ENCODE measurements at places on chromosomes 6 and 20.

DNA sequence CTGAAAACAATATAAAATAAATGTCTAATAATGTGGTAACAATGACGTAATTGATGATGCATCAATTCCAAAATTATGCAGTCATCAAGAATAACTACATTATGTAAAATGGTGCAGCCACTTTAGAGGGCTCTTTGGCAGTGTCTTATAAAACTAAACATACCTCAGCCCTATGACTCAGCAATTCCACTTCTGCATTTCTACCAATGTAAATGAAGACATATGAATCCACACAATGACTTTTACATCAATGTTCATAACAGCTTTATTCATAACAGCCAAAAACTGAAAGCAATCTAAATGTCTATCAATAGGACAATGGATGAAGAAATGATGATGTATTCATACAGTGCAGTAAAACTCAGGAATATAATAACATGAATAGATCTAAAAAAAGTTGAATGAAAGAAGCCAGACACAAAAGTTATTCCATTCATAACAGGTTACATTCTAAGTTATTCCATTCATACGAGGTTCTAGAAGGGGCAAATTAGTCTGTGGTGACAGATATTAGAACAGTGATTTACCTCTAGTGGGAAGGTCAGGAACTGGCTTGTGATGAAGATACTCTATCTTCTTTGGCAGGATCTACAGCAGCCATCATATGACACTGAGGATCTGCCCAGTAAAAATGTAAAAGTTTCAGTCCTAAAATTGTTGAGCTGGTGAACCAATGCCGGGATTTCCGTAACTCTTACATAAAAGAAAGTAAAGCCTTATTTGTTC, 396.1 kb downstream of the PLCB1 start:
- DNase-seq, result no peak

- no peak for DNase-seq
These were observed 28.1 kb upstream of the AKAP7 start for GRCh38 chr6:131107151-131107550.

DNA sequence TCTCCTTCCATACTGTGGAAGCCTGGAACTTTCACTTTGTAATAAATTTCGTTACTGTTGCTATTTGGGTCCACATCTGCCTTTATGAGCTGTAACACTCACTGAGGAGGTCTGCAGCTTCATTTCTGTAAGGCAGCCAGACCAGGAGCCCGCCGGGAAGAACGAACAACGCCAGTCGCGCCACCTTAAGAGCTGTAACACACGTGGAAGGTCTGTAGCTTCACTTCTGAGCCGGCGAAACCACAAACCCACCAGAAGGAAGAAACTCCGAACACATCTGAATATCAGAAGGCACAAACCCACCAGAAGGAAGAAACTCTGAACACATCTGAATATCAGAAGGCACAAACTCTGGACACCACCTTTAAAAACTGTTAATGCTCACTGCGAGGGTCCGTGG, 589.9 kb upstream of the SLC35B3 start:
- no peak for DNase-seq

DNA sequence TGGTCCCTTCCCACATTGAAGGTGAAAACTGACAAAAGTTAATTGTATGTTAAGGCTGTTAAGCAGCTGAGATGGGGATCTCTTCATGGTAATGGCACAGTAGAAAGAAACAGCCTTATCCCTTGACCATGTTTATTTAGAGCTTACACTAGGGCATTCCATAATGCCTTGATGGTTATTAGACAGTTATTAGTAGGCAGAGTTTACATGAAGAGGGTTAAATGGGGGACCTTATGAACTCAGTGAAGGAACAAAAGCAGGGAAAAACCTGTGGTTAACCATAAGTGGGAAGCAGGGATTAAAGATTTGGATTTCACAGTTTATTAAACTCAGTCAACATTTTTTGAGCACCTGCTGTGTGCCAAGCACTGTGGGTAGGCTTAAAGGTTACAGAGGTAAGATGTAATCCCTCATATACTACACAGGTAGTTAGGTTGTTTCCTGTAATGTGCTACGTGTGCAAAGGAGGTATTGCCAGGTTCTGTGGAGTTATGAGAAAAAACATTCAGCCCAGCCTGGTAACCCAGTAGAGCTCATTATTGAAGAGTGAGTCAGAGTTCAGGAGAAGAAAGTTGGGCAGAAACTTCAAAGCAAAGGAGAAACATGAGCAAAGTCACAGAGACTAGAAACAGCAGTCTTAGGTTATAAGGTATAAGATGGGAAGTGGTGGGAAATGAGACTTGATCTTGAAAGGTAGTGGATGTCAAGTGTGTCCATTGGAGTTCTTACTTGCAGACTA, 32.3 kb upstream of the GNRH2 start:
- DNase-seq, result no peak

GRCh38 chr6:169906004-169906687, 154.7 kb downstream of the ERMARD start:
- no peak for DNase-seq

GRCh38 chr20:11155156-11155756, 481.5 kb upstream of the JAG1 start:
- DNase-seq, result no peak

GRCh38 chr6:45445749-45446549, 68.2 kb upstream of the SUPT3H start:
- no peak for DNase-seq

DNA sequence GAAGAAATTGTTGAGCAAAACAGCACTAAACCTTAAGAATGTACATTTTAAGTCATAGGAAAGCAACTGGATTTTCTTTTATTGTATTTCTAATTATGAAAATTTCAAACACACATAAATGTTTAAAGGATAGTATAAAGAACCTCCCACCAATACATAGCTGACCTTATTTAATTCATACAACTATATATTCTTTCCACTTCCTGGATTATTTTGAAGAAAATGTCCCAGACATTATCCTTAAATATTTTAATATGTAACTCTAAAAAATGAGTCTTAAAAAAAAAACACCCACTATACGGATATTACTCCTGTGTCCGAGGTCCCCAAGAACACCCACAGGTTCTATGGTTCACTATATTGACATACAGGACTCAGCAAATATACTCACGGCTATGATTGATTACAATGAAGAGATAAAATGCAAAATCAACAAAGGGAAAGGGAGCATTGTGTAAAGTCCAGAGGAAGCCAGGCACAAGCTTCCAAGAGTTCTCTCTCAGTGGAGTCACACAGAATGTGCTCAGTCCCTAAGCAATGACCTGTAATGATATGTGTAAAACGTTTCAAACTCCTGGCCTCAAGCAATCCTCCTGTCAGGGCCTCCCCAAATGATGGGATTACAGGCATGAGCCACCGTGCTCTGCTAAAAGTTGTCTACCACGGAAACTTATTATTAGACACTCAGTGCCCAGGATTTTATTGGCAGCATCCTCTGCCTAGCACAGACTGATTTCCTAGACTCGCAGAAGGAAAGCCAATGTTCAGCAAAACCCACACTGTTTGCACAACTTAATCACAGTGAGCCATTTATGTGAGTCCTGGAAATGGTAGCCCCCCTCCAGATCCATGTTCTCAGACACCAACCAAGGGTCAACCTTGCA, 23.2 kb downstream of the GLYATL3 start:
- DNase-seq, result no peak

- peak; percentile 19 for DNase-seq
These were observed 985 bp downstream of the ZBP1 start for GRCh38 chr20:57619051-57619831.

DNA sequence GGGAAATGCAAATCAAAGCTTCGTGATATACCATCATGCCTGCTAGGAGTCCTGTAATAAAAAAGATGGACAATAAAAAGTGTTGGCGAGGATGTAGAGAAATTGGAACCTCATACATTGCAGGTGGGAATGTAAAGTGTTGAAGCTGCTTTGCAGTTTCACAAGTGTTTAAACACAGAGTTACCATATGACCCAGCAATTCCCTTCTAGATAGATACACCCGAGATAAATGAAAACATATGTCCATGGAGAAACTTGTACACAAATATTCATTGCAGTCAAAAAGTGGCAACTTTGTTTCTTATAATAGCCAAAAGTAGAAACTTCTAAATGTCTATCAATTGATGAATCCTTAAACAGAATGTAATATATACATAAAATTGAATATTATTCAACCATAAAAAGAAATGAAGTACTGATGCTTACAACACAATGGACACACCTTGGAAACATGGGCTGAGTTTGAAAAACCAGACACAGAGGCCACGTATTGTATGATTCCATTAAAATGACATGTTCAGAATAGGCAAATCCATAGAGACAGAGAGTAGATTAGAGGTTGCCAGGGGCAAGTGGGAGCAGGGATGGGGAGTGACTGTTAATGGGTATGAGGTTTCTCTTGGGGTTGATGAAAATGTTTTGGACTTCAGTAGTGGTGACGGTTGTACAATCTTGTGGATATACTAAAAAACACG, 20.8 kb upstream of the ERVFRD-1 start:
- DNase-seq, result no peak

DNA sequence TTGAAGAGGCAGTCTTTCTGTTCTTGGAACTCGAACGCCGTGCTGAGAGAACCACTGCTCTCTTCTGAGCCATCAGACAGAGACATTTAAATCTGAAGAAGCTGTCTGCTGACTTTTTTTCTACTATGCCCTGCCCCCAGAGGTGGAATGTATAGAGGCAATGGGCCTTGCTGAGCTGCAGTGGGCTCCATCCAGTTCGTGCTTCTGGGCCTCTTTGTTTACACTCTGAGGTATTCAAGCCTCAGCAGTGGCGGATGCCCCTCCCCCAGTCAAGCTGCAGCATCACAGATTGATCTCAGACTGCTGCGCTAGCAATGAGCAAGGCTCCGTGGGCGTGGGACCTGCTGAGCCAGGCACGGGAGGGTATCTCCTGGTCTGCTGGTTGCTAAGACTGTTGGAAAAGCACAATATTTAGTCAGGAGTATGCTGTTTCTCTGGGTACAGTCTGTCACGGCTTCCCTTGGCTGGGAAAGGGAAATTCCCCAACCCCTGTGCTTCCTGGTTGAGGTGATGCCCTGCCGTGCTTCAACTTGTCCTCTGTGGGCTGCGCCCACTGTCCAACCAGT, 526.8 kb downstream of the CD109 start:
- DNase-seq, result no peak

DNA sequence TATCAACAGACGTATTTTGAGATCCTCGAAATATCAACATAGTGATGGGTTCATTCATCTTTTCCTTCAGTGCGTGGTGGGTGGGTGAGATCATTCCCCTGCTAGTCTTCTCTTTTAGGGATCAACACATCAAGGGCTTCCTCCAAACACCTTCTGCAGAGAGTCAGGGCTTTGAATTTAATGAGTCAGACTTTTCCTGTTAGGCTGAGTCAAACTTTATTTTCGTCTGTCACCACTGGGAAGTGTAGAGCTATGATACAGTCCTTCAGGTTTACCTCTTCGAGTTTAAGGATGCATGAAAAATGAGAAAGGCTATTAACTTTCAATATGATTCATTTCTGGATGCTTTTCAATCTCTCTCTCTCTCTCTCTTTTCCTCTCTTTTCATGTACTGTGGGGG, 189.1 kb downstream of the BMP2 start:
- DNase-seq, result no peak

GRCh38 chr20:23002276-23002675, 32.8 kb upstream of the SSTR4 start:
- DNase-seq, result no peak

GRCh38 chr6:107513214-107513613, 23.3 kb downstream of the SOBP start:
- DNase-seq, result no peak

GRCh38 chr6:11397622-11398450, 139.7 kb upstream of the TMEM170B start:
- no peak for DNase-seq

- no peak for DNase-seq
These were observed 96.3 kb downstream of the FHL5 start for GRCh38 chr6:96659084-96659845.

DNA sequence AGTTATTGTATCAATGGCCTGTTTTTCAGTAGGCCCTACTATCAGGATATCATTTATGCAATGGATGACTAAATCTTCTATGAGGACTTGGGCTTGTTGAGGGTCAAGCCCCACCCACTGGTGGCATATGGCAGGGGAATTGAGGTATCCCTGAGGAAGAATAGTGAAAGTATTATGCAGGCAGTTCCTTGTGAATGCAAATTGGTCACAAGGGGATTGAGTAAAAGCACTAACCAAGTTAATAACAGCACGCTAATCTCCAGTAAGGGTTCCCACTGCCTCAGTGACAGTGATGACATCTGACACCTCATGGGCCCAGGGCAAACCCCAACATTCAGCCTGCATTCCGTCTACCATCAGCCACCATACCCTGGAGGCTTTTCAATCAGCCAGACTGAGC, 14.9 kb downstream of the BPIFA1 start:
- DNase-seq, result no peak

GRCh38 chr20:41228858-41229257, 88.7 kb downstream of the ZHX3 start:
- DNase-seq, result no peak

GRCh38 chr6:30260036-30260504, 46.9 kb upstream of the TRIM26 start:
- peak; percentile 25 for DNase-seq

DNA sequence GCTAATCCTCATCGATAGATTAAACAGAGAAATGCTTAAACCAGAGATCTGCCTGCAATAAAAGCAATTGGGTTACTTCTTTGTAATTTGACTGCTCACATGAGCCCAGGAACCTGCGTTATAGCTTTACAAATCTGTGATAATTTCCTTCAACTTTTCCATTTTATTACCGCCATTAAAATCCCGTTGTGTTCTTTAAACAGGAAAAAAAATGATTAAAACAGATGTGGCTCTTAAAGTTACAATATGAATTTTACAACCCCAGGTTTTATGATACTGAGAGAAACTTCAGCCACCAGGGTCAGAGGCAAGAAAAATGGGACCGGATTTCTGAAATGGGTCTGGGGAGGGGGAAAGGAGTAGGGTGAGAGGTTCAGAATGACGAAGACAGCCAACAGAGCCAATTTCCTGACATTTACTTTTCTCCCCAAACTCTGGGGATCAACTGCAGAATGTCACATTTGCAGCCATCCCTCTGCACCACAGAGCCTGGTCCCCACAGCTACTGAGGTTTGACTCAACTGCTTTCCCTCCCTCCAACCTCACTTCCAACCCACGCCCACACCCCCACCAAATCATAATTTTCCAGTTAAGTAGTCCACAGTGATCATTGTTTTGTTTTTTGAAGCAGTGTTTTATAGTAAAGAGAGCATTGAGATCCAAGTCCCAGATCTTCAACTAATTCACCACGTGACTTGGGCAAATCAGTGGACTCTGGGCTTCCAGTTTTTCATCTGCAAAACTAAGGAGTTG, 77.6 kb upstream of the EYA2 start:
- DNase-seq, result no peak

DNA sequence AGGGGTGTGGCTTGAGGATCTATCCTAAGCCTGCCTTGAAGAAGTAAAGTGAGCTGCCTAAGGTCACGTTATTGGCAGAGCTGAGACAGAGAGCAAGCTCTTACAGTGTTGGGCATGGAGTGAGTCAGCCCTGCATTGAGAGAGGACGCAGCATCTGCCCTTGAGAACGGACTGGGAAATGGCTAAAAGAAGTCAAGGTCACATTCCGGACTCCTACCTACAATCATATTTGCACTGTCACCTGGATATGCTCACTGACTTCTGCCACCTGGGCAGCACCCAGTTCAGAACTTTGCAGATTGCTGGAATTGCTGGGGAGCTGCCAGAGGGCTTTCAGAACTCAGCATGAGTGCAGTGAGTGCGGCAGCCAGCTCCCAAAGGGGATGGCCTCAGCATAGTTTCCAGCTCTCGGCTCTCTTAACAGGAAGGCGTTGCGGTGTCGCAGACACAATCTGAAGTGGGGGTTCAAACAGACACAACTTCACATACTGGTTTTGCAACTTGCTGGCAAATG, 199.3 kb upstream of the SGK1 start:
- DNase-seq, result no peak

All from stimulated activated CD4-positive, alpha-beta T cell treated with anti-CD3 and anti-CD28 coated beads, TNF-alpha, amount 100 ng/mL, for 1 hour (primary cell).